ENCODE measurements at places on chromosomes 6 and 20. TPM values are rescaled to one million over a fixed set of nuclear protein-coding genes. Genes with fewer than 3 reads are reported as not detected.

F13A1 gene
- not detected for total RNA-seq

ZKSCAN4 gene
- total RNA-seq = 4.2 TPM

HAO1 gene
- not detected for total RNA-seq

BPIFA1 gene
- not detected for total RNA-seq
